Endothelial cell of umbilical vein (primary cell): ENCODE measurements at places on chromosomes 5 and 9. TPM values are rescaled to one million over a fixed set of nuclear protein-coding genes. Genes with fewer than 3 reads are reported as not detected.

DNA sequence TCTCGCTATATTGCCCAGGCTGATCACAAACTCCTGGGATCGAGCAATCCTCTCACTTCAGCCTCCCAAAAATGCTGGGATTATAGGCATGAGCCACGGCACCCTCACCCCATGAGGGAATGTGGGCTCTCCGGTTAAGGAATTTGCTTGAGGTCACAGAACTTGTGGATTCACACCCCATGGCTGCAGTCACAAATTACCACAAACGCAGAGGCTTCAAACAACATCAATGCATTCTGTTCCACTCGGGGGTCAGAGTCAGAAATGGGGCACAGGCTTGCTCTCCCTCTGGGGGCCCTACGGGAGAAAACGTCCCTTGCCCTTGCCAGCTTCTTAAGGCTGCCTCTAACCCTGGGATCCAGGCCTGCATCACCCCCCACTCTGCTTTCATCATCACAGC is 12.2 kb upstream of the SPINK4 start:
- no peak for DNase-seq

DNA sequence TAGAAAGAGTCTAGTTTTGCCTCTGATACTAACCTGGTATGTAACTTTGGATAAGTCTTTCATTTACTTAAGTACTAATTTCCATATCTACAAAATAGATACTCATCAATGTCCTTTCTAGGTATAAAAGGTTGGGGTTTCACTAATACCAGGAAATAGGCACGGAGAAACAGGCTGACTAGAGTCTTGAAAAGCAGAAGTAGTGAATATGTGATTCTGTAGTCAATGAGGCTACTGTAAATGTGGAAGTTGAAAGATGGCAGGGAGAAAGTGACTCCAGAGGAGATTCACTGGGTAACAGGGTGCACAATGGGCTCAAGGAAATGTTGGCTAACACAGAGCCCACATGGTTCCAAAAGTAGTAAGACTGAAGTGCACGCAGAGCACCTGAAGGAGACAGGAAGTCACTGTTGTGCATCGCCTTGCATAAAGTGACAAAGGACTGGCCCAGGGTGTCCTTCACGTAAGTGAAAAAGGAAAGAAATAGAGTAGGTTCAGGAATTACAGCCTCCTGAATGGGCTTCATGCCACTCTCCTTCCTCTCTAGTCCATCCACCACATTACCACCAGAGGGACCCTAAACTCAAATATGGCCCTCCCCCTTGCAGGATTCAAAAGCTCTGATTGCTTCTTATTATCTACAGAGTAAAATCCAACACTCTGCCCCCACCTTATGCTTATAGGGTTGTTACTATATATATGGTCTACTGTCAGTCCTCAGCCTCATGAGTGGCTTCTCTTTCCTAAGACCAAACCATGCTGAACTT is 288.0 kb upstream of the SMARCA2 start:
- DNase-seq: no peak

DNA sequence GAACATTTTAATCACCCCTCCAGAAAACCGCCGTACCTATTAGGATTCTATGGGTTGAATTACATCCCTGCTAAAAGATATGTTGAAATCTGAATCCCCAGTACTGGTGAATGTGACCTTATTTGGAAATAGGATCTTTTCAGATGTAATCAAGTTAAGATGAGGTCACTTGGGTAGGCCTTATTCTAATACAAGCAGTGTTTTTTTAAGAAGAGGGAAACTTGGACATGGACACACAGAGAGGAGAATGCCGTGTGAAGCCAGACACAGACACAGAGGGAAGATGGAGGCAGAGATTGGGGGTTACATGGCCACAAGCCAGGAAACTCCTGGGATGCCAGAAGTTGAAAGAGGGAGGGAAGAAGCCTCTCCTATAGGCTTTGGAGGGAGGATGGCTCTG is 183.5 kb downstream of the GNA14 start:
- no peak for DNase-seq

DNA sequence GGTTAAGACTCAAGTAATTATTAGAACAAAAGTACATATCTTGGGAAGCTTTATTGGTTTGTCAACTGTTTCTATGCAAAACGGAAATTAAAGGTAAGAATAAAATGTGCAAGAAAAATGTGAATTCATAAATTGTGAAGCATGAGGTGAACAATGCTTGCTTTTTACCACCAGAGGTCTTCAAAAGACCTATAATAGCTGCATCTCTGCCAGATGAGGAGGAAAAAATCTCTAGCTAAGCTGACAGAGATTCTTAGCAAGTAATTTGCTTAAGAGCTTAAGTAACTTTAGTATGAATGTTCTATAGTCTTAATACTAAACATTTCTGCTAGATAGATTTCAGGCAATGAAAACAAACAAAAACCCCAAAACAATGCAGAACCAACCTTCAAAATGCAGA is 54.1 kb downstream of the MRPS30 start:
- DNase-seq: peak; percentile 28

DNA sequence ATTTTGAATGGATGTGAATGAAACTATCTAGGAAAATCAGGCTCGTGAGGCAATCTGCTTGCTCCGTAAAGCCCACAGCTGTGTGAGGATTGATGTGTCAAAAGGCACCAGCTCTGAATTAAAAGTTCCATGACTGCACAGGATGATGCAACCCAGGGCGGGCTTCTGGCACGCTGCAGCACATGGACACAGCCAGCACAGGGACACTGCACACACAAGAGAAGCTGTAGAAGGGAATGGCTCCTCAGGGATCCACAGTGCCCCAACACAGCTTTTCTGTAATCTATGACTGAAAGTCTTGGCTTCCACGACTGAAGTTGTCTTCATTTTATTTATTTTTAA is 151.0 kb downstream of the GCNT1 start:
- DNase-seq: no peak

DNA sequence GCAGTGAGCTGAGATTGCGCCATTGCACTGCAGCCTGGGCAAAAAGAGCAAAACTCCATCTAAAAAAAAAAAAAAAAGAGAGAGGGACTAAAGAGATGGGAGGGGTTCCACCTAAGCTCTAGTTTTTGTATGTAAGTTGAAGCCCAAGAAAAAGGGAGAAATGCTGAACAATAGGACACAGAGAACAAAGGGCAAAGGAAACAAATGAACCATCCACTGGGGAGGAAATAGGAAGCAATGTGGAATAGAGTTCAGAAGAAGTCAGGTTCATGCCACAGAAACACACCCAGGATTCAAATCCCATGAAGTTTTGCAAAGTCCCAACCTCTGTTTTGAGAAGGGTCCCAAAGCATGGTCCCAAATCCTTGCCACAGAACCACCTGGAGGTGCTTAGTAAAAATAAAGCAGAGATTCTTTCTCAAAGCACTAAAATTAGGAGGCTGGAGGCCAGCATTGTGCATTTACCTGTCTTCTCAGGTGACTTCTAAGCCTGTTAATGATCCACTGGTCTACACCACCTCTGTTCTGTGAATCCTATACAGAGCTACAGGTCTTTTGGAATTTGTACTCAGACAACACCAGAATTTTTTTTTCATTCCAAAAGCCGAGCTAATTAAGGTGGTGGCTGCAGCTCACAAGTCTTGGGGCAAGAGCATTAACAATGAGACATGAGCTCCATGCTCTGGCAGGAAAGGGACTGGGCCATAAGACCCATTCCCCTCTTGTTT is 177.6 kb downstream of the DOCK8 start:
- no peak for DNase-seq

DNA sequence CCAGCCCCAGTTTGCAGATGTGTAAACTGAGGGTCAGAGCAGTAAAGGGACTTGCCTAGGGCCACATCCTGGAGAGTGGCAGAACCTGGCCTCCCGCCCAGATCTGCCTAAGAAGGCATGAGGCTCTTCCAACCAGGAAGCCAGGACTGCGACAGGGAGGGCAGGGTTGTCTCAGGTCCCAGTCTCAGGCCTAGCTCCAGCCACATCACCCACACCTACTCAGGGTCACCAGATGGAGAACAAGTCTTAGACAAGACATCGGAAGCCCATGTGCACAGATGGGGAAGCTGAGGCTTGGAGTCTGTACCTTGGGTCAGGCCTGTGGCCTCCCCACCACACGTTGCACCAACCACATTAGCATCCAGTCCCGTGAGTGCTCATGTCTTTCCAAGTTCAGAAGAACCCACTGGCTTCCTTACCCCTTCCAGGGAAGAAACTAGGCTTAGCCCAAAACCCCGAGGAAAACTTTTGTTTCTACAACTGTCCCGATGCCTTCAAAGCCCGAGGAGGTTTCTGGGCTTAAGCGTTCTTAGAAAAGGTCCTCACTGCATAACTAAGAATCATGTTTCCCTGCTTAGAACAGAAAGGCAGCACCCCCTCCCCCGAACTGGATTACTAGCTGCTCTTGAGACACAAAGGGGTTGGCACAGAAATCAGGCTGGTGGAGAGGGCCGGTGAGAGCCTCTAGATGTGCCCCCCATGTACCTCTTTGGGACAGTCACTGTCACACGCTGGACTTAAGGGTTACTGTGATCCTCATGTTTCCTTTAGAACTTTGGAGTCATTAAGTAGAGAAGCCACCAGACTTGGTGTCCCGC is 2.2 kb downstream of the FAM78A start:
- peak; percentile 64 for DNase-seq

- no peak for DNase-seq
Observed at GRCh38 chr9:132806723-132807421, 71.2 kb downstream of the AK8 start.

GRCh38 chr9:97866848-97867247 is 13.8 kb downstream of the FOXE1 start:
- DNase-seq: no peak

GRCh38 chr9:136508729-136509500 is 26.1 kb upstream of the SEC16A start:
- no peak for DNase-seq

- no peak for DNase-seq
Observed at GRCh38 chr5:150261231-150261630, 28.3 kb downstream of the CAMK2A start.

ZNF483 gene
- 1.8 and 2.0 TPM in 2 replicates for total RNA-seq

CARD19 gene
- 45.7 and 58.4 TPM in 2 replicates for total RNA-seq

SYK gene
- not detected in 2 replicates for total RNA-seq

PCDHB8 gene
- 0.53 TPM in 1 of 2 replicates, not detected in the other for total RNA-seq
